ENCODE measurements at places on chromosomes 5 and 9.

- peak; percentile 12 for DNase-seq
Observed at GRCh38 chr5:151081431-151082281, 822 bp upstream of the TNIP1 start.

- DNase-seq, result no peak
Observed at GRCh38 chr5:10621832-10622231, 58.0 kb downstream of the ANKRD33B start.

GRCh38 chr5:155150012-155150411 lies 136.5 kb downstream of the KIF4B start:
- DNase-seq, result no peak

GRCh38 chr9:107176436-107177151 lies 106.5 kb upstream of the RAD23B start:
- no peak for DNase-seq

DNA sequence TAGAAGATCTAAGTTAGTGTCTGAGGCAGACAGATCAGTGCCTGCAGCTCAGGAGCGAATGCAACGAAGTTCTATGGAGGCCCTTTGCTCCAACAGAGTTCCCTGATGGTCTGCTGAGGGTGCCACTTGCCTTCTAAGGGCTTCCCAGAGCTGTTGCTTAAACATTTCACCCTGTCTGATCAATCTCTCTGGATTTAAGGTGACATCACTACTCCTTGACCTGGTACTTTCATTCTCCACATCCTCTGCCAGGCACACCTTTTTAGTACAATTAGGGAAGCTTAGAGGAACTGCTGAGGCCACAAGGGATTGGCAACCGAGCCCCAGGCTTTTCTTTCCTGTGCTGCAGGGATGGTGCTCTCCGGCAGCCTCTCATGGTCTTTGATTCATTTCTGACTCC lies 94.2 kb upstream of the IFNK start:
- DNase-seq, result no peak

GRCh38 chr9:107780960-107781359 lies 291.4 kb upstream of the KLF4 start:
- no peak for DNase-seq

GRCh38 chr9:28234894-28235277 lies 661.6 kb upstream of the C9orf72 start:
- DNase-seq, result no peak

DNA sequence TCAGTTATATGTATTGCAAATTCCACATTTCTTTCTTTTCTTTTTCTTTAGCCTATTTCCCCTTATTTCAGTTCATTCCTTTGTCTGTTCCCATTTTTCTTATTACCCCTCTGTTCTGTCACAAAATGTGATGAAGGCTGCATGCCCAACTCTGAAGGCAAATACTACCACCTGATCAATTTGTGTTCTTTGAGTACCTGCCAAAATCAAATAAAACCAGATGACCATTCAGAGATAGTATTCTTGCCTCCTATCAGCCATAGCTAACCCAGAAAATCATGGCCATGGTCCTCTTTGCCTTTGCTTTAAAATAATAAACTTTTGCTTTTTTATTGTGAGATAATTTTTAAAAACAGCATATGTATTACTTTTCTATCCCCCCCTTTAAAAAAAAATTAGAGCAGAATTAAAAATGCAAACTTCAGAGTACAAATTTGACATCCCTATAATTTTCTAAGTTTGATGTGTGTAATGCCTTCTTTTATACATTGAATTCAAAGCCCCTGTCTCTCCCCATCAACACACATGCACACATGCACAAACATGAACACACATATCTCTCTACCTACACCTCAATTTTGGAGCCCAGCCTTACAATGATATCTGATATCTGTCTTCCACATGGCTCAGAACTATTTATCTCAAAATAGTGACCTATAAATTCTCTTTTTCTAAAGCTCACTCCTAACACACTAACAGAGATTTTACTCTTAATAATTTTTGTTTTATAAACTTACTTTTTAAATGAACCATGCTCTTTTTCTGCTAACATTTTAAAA lies 3.5 kb downstream of the RFESD start:
- no peak for DNase-seq

- no peak for DNase-seq
Observed at GRCh38 chr9:129072171-129072570, 8.7 kb upstream of the DOLPP1 start.

DNA sequence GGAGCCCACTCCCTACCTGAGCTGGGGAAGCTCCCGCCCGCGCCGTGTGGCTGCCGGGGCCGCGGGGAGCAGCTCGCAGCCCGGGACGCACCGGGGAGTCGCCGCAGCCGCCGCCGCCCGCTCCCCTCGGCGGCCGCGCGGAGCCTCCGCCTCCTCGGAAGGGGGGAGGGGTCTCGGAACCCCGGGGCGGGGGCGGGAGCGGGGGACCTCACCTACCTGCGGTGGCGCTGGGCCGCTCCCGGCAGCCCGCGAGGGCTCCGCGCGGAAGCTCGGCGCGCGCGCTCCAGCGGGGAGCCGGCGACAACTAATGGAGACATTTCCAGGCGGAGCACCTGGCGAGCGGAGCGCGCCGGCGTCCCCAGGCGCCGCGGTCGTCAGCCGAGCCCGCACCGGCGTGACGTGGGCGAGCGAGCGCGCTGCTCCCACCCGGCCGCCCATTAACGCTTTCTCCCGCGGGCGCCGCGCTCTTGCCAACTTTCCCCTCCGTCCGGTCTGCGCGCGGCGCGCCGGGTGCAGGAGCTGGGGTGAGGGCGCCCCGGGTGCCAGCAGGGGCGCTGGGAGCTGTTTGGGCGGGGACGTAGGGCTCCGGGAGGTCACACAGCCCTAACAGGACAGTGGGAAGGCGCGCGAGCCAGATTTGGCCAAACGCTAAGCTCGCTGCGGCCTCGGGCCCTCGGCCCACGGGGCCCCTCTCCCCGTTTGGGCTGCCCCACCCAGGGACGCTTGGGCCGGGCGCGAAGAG lies 4.3 kb upstream of the IRX4 start:
- peak; percentile 31 for DNase-seq

- no peak for DNase-seq
Observed at GRCh38 chr5:17925276-17925675, 291.0 kb downstream of the TAF11L14 start.

DNA sequence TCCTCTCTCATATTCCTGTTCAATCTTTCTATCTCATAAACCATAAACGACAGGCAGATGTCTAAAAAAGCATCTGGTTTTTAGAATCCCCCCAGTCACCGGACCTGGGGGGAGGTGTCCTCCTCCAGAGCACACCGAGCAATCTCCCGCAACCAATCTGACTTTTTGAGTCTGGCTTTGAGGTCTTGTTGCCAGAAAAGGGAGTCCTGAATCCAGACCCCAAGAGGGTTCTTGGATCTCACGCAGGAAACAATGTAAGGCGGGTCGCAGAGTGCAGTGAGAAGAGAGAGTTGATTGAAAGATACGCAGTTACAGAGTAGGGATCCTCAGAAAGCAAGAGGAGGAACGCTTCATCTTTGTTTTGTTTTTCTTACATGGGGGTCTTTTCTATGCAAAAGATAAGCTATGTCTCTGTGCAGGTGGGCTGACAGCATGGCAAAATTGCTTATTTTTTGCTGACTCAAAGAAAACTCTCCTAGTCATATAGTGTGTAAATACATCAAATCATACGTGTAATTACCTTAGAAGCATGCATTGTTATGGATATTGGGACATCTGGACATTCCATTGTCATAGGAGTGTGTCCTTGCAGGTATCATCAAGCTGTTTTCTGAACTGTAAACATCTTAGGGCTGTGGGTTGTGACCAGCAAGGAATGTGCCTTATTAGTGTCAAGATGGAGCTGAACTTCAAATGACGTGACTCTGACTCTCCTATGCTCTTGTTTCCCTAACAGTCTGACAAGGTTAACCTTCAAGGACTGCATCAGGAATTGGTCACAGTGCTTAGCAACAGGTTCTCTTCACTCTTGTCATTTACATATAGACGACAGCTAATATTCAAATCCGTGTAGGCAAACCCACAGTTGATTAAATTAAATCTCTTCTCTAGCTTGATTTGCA lies 159.3 kb upstream of the DAPK1 start:
- DNase-seq, result no peak

DNA sequence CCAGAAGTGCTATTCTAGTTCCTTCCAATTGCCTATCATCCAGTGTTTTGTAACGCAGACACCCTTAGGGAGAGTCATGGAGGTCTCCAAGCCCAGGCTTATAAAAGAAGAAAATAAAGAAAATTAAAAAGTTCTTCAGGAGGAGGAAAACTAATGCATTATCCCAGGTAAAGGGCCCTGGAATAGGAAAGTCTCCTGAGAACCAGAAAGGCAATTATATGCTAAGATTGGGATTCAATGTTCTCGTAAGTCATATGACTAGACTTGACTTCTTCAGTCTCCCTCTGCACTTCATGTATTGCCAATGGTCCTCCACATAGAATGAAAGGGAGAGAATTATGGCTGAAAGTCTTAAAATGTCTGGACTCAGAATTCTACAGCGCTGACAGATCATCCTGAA lies 154.4 kb upstream of the STK32A start:
- no peak for DNase-seq

DNA sequence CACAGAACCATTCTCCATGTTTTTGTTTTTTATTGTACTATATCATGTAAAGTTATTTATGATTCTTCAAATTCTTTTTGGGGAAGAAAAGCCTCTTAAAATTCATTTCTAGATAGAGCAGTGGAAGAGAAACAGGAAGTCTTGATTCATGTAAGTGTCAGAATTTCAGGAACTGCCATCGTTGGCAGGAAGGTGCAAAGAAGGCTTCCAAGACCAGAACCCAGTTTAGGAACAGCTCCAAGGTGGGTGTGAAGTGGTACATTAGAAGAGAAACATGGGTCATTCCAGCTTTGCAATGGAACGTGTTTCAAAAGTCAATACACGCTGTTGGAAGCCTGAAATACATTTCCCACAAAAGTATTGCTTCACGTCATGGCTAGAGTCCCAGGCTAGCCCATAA lies 14.8 kb downstream of the SAXO1 start:
- DNase-seq, result no peak

GRCh38 chr9:85603936-85604335 lies 137.8 kb downstream of the AGTPBP1 start:
- no peak for DNase-seq

DNA sequence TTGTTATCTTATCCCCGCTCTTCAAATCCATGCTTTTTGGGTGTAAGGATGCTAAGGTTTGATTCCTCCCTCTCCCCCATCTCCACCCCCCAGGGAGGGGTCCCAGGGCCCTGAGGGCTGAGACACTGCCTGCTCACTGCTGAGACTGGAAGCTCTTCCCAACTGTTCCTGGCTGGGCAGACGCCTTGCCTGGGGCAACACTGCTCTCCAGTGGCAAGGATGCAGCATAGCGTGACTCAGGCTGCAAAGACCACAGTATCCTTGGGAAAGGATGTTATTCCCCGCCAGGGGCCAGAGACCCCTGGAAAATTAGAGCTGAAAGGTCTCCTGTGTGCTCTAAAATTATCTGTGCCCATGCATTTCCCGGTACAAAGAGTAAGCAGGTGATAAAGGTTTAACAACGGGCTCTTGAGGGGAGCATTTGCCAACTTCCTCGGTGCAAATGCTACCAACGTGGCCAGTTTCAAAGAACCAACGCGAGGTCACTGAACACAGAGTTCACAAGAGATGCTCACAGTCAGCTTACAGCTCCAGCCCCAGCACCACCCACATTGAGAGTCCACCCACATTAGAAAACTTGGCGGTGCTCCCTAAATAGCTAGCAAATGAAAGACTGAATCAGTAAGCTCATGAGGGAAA lies 271.9 kb downstream of the NSG2 start:
- peak; percentile 19 for DNase-seq
